ENCODE measurements at places on chromosomes 7 and 10. TPM values are rescaled to one million over a fixed set of nuclear protein-coding genes. Genes with fewer than 3 reads are reported as not detected.

PRSS58 gene
- total RNA-seq = not detected

DNA sequence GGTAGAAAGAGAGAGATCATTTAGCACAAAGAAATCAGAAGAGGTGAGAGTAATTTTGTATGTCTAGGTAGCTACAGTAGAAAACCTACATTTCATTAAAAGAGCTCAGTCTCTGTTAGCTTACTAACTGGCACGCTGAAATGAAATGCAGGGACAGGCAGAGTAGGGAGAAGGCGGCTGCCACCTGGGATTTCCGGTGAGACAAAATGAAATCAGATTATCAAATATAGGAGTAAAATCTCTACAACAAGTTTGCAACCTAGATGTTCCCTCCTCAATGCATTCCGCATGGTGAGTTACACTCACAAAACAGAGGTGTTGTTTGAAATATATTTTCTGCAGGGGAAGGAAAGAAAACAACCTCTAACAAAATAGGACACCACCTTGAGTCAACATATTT, 55.9 kb downstream of the VOPP1 start:
- no peak for DNase-seq

- no peak for DNase-seq
Measured at GRCh38 chr10:72034040-72034499, 54.3 kb downstream of the SPOCK2 start.

DNA sequence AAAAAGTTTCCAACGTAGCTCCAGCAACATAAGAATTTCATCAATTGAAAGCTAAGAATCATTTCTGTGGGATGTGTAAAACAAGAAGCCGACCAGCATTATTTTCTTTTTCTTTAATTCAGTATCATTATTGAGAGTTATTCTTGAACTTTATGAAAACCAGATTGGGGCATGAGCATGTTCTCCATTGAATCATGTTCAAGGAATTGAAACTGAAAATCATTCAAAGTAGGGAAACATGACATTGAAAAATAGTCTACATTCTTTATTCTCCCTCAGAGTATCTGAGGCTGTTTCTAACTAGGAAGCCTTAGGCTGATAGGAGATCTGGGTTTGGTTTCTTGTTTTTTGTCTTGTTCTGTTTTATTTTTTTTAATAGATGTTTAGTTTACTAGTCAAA, 253.7 kb downstream of the DYNC1I1 start:
- no peak for DNase-seq

DNA sequence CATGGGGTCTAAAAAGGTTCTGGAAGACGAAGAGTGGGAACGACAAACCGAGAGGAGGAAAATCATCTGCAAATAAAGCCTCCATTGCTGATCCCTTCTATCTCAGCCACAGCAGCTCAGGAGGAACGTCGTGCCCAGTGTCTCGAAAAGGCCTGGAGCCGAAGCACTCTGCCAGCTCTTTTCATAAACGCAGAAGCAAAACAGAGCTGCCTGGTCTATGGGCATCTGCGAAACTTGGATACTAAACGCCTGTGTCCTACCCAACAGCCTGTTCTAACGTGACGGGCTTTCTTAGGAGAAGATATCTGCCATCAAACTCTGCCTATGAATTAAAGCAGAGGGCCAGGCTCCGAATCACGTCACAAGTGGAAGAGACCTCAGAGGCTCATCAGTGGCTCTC, 68.7 kb downstream of the GNA12 start:
- no peak for DNase-seq

Data from pancreas (tissue), 10 donors.